DMS153 (cell line): ENCODE measurements at places on chromosomes 3 and 15.
A peak's percentile ranks its signal among the peaks of the same experiment; 100 is the strongest.

- no peak for DNase-seq
These were observed 276.1 kb downstream of the NR2F2 start for GRCh38 chr15:96606617-96607016.

- DNase-seq: no peak
These were observed 957 bp downstream of the ADCY5 start for GRCh38 chr3:123447749-123448517.

DNA sequence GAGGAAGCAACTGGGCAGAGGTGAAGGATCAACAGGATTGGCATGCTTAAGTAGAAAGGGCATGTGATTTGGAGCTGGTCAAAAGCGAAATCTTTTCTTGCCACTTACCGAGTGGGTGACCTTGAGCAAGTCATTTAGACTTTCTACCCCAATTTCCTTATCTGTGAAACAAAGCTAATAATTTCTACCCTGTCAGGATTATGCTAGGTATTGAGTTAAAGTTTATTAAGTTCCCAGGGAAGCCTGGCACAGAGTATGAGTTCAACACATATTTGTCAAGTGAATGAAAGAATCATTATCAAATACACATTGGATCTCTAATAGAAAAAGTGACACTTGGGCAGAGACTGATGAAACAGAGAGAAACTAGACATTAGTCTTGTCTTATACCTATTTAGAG, 66.4 kb upstream of the FRMD4B start:
- no peak for DNase-seq

DNA sequence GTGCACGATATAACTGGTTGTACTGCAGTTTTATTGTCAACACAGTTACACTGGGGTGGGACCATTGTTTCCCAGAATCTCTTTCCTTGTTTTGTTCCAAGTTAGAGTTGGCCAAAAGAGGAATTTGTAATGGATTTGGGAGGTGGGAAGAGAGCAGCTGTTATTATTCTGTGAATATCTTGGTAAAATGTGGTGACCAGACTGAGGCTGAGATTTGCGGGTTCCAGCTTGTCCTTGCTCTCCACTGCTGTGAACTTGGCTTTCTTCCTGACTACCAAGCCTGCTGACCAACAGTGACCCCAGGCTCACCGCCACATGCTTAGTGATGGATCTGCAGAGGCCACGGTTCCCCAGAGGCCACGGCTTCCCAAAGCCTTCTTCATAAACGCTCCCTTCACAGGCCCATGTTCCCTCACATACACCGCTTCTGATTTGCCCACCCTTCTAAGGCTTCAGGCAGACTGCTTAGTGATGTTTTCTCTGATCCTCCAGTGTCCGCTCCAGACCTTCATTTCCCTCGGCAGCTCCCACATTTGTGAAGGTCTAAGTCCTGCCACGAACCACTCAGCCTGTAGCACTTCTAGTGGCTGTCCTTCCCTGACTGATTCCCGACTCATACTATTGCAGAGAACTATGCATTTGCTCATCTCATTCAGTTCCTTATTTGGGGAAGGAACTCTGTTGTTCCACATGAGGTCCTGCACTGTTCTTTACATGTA, 525.5 kb upstream of the RGMA start:
- DNase-seq: no peak

DNA sequence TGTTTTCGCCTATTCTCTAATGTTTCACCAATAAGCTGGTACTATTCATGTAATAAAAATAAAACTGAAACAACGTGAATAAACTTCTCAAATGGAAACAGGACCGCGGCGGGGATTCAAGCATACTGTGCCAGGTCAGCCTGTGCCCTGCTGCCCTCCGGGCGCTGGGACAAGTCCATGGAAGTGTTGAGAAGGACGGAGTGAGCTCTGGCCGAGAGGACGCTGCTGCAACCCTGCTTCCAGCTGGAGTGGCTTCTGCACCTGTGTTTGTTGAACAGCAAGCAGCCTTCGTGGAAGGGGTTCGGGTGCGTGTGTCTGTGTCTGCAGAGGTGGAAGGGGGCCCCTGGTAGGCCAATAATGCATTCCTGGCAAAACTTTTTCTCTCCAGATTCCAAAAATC, 50.0 kb upstream of the PCSK6 start:
- no peak for DNase-seq

DNA sequence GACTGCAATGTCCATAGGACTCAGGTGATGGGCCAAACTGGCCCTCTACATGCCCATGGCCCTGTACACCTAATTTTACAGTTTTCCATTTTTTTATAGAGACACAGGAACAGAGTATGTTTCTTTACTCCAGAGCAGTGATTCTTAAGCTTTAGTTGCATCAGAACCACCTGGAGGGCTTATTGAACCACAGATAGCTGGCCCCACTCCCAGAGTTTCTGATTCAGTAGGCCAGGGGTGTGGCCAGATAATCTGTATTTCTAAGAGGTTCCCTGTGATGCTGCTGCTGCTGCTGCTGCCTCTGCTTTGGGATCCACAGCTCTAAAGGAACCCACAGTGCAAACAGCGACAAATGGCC, 5.1 kb downstream of the RBP1 start:
- DNase-seq: peak; percentile 78

DNA sequence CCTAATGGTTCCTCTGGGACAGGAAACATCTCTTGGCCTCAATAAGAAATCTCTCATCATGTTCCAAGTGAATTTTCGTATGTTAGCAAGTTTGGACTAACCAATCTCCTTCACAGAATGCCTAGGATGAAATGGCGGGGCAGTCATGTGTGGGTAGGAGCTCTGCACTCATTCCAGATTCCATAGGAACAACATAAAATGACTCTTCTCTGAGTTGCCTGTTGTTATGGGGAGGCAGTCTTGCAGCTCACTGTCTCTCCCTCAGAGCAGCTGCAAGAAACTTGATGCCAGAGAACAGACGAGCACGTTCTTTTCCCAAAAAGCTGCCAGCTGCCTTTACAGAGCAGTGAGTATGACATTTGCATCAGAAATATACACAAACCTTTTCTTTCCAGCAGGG, 34.1 kb downstream of the SPATA12 start:
- DNase-seq: no peak

- DNase-seq: no peak
These were observed 7.4 kb upstream of the P4HTM start for GRCh38 chr3:48982686-48983085.

DNA sequence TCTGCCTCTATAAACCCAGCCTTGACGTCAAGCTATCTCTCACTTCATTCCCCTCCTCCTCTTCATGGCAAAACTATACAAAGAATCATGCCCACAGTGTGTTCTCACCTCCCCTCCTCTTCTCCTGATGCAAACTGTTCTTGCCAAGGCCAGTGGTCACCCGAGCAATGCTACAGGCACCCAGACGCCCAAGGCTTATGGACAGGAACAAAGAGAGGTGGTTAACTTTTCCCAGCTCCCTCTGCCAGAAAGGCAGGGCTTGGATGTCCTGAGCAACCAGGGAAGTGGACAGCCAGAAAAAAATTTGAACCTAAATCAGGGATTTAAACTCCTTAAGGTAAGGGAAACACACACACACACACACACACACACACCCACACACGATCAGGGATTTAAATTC, 5.1 kb downstream of the SLC41A3 start:
- no peak for DNase-seq

GRCh38 chr3:54087581-54088410, 34.6 kb upstream of the CACNA2D3 start:
- DNase-seq: no peak

DNA sequence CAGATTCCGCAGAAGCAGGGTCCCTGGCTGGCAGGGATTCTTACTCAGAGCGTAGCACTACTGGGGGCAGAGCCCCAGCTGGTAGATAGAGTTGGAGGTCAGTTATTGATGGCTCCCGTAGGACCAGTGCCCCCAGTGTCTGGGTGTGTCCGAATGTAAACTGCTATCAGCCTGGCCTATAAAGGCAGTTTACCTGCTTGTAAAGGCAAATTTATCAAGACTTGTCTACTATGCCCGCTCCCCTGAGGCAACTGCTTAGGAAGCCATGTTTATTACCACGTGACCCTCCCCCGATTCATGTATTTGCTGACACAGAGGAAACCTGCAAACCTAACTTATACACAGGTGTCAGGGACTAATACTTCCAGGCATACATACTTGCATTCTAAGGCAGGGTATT, 607 bp upstream of the PPP1R14D start:
- no peak for DNase-seq

DNA sequence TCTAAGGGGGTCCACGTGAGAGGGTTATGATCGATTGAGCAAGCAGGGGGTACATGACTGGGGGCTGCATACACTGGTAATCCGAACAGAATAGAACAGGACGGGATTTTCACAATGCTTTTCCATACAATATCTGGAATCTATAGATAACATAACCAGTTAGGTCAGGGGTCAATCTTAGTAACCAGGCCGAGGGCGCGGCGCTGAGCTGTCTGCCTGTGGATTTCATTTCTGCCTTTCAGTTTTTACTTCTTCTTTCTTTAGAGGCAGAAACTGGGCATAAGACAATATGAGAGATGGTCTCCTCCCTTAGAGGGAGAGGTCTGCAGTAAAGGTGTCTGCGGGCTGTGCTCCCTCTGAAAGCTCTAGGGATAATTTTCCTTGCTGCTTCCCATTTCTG, 261.3 kb downstream of the XXYLT1 start:
- DNase-seq: no peak

- DNase-seq: no peak
These were observed 694.6 kb upstream of the DPPA4 start for GRCh38 chr3:110031975-110032374.

- DNase-seq: no peak
These were observed 66.0 kb downstream of the MESD start for GRCh38 chr15:80923668-80924067.

- no peak for DNase-seq
These were observed 42.7 kb downstream of the STT3B start for GRCh38 chr3:31575448-31575847.

DNA sequence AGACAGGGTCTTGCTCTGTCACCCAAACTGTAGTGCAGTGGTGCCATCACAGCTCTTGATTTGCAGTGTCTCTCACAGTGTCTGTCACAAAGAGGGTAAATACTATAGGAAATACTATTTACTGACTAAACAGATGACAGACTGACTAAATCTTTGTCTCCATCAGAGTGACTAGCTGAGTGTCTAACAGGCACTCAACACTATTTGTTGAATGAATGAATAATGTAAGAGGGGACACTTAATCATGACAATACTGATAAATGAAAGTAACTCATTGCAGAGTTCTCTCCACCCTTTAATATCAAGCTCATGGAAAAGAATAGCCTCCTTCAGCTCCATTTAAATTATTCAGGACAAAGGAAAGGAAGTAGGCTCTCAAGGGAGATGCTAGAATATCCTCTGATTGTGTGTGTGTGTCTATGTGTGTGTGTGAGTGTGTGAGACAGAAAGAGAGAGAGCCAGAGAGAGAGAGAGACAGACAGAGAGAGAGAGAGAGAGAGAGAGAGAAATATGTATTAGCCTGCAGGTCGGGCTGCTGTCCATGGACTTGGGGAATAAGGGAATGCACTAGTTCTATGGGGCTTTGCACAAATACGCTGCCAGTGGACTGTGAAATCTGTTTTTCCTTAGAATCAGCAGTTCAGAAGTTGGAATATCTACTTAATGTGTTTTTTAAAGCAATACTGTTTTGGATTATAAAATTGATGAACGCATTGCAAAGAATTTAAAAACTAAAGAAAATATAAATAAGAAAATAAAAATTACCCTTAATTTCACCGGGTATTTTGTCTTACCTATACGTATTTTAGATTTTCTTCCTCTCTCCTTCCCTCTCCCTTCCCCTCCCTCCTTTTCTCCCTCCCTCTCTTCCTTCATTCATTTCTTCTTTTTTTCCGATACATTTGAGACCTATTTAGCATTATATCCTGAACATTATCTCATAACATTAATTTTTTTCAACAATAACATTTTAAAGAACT, 132.9 kb upstream of the LRIG1 start:
- DNase-seq: peak; percentile 77

DNA sequence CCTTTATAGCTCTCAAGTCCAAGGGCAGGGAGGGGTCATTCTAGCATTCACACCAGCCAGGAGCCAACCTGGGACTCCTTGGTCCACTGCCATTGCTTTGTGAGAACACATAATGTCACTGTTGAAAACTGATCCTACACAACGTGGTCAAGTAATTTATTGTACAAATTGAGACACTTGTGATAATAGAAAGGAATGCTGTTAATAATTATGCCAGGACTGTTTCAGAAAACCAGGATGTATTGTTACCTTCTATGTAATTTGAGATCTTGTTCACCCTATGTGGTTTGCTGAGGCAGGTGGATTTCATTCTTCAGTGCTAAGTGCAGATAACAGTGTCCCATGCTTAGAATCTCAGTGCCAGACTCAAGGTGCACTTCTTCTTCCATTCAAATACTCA, 33.3 kb downstream of the TMCO5A start:
- DNase-seq: no peak

GRCh38 chr15:89023311-89023961, 64.8 kb upstream of the ABHD2 start:
- no peak for DNase-seq

GRCh38 chr3:123652342-123652984, 67.6 kb upstream of the HACD2 start:
- peak; percentile 40 for DNase-seq

DNA sequence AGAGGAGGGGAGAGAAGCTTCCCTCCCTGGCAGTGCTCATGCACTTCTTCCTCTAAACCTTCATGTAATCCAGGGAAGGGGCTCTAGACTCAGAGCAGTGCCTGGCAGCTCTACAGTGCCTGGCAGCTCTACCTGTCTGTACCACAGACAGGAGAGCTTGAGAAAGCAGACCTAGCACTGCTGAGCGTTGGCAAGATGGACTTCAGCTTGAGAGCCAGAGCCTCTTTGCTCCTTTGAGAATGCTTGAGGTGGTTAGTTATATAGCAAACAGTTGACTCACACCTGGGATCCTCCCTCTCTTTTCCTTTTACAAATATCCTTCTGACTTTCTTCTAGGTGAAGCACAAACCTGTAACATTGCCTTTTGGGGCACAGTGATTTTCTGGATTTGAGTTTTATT, 20.9 kb downstream of the FBXO22 start:
- DNase-seq: no peak

GRCh38 chr3:171200750-171201088, 174.2 kb upstream of the SLC2A2 start:
- DNase-seq: no peak

DNA sequence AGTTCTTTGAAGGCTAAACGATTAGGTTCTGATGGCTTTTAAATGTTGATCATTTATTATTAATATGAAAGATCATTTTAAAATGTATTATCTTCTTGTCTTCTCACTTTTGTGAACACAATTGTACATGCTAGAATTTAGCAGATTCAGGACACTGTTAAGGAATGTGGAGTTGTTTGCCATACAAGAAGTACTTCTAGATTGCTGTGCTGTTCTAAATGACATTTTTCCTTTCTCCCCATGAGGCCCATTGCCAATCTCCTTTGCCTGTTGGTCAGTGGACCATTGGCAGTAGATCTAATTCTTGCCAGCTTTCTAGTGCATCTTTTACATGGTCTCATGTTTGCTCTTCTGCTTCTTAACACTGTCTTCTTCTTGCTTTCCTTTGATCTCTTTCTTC, 242.3 kb downstream of the MECOM start:
- DNase-seq: no peak

- DNase-seq: no peak
These were observed 29.0 kb downstream of the ARIH1 start for GRCh38 chr15:72503147-72503546.

GRCh38 chr3:151445273-151446001, 15.4 kb downstream of the IGSF10 start:
- no peak for DNase-seq
